Adipocyte (in vitro differentiated cells): ENCODE measurements at places on chromosomes 16 and 17.

DNA sequence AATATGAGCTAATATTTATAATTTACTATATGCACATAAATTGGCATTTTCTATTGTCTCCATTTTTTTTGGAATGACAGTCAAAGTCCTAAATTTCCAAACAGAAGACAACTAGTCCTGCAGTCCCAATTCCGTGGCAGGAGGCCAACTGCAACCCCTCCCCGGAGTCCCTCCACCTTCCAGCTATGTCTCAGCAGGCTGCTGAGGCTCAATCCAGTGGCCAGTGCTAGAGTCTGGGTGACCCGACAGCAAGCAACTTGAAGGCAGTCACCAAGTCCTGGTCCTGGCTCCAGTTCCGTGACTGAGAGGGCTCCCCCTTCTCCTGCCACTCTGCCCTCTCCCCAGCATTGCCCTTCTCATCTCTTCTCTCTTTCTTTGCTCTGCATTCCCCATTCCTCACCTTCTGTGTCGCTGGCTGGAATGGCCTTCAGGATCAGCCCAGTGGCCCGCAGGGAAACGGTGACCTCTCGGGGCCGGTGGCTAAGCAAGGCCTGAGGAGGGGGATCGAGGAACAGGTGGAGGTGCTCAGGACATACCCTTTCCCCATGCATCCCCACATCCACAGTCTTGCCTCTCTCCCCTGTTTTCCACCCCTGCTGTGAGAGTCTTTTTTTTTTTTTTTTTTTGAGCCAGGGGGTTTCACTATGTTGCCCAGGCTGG, 22.4 kb upstream of the MFSD6L start:
- DNase-seq: no peak

DNA sequence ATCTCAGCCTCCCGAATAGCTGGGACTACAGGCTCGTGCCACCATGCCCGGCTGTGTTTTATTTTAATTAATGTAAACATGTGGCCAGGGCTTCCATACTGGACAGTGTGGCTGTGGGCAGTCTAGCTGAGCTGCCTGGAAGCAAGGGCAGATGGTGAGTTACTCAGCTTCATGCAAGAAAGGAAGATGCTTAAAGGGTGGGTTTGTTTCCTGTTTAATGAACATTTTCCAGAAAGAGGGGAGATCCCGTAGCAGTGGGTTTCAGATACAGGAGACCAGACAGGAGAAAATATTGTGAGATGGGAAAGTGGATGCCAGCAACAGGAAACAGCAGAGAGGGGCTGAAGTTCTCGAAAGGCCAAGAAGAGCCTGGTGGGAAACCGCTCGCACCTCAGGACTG, 7.3 kb downstream of the MAPK8IP3 start:
- DNase-seq: no peak

DNA sequence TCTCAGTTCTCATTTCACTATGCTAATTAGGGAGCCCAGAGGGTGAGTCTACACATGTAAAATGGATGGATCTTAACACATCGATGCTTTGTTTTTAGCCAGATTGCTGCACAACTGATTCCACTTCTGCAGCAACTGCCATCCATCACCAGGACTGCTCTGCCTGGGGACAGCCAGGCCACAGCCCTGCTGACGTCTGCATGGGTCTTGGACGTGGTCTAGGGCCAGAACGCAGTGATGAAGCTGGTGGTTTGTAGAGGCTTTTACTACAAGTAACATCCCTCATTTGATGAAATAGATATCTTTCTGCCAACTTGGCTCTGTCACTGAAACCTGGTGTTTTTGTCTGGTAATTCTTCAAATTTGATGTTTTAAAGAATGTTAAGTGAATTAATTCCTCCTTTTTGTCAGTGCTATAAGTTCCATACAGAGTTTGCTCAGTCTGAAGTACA, 50.6 kb downstream of the MARCHF10 start:
- DNase-seq: no peak

GRCh38 chr17:22233382-22233781, 541.1 kb downstream of the KCNJ18 start:
- no peak for DNase-seq

DNA sequence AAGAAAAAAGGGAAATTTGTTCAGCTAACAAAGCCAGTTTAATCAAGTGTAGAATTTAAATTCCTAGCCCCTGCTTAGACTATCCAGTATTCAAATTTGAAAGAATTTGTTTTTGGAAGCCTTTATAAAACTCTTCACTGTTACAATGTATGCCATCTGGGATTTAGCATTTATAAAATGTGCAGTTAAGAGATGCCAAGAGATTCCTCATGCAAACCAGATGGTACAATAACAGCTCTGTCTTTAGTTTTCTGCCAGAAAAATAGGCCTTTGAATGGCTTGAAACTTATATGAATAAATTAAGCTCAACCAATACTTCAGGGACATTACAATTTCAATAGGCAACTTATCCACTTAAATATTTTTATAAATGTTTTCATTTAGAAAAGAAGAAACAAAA, 6.8 kb upstream of the ANKS4B start:
- DNase-seq: no peak

GRCh38 chr17:44988044-44988942, 20.2 kb upstream of the C1QL1 start:
- no peak for DNase-seq

DNA sequence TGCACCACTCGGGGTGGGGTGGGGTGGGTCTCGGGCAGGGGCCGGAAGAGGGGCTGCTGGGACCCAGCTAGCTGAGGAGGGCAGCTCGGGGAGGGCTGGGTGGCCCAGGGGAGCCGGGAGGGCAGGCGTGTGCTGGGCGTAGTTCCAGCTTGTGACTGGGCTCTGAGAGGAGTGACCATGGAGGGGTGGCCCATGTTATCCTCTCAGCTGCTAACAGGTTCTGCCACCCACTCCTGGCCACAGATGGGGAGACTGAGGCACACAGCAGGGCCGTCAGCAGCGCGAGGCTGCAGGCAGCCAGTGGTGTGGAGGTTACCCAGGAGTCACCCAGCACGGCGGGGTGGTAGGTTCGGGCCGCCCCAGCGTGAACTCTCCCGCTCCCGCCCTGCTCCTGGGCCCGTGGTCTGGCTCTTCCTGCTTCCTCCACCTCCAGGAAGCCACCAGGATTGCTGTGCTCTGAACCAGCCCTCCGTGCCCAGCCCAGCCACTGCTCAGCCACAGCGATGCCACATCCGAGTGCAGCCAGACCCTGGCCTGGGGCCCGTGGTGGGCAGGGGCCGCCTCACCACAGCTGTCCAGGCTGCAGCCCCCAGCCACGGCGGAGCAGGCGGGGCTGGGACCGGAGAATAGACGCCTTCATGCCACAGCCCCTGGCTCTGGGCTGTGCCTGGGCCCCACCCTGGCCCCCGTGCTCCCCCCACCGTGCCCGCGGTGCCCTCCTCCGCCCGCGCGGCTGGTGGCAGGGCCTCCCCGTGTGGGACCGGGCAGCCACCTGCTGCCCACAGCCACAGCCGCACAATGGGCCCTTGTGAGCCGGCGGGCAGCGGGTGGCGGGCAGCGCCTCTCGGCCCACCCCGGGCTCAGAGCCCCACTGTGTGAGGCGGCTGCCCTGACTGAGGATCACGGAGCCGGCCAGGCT, 26.3 kb upstream of the SSTR5 start:
- no peak for DNase-seq

DNA sequence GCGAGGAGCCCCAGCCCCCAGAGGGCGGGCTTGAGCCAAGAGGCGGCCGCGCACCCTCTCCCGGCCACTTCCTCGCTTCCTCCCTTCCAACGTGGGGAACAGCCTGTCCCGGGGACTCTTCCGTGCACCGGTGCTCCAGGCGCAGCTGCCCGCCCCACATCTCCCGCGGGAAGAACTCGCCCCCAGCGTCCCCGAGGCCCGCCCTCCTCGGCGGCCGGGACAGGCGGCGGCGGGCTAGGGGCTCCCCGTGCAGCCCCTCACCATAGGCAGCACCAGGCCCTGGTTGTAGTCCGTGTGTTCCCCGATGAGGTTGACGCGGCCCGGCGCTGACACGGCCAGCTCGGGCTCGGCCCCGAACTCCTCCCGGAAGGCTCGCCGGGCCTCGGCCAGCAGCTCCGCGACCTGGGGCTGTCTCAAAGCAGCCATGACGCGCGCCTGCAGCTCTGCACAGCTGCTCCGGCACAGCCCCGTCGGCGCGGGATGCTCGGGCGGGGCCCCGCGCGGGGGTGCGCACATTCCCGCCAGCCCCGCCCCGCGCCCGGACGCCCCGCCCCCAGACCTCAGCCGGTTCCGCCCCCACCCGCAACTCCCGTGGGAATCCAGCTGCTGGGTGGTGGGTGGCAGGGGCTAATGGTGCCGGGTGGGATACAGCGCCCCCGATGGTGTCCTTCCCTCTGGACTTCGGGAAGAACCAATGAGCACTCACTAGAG, at the start of gene GALK1:
Gene GALK1, minus strand, starts transcription at position 482 of the 711 bp plus-strand sequence. Its CDS starts 56 bp downstream, at position 426.
- peak; percentile 90 for DNase-seq

DNA sequence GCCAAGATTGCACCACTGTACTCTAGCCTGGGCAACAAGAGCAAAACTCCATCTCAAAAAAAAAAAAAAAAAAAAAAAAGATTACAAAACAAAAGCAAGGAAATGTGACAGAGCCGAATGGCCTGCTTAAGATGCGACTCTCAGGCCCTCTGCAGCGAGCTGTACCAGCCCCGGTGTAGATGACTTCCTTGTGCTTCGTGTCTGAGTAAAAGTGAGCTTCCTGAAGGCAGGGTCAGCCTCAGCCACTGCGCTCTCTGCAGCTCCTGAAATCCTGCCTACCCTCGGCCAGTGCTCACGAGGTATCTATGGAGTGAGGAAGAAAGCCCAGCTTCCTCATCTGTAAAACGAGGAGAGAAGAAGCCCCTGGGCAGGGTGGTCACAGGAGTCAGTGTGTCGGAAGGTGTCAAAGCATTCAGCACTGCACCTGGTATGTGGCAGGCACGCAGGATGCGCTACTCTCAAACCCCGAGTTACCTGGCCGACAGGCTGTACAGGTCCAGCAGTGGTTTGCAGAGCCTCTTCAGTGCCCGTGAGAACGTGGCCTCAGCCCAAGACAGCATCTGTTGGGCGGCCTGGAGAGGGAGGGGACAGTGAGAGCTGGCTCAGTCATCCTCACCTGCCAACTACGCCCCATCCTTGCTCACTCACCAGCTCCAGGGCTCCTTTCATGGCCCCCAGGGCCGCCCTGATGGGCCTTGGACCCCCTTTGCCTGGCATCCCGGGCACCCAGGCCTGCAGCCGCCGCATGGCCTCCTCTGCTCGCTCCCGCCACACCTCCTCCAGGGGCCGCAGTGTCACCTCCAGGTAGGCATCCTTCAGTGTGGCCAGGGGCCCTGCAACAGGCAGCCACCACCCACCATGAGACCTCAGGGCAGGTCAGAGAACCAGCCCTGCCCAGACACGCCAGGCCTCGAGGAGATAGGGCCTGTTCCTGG, 44.6 kb downstream of the RMI2 start:
- DNase-seq: no peak

GRCh38 chr17:70646673-70647072, 477.3 kb downstream of the KCNJ2 start:
- no peak for DNase-seq

GRCh38 chr16:11090232-11090631, 145.9 kb downstream of the CLEC16A start:
- no peak for DNase-seq

DNA sequence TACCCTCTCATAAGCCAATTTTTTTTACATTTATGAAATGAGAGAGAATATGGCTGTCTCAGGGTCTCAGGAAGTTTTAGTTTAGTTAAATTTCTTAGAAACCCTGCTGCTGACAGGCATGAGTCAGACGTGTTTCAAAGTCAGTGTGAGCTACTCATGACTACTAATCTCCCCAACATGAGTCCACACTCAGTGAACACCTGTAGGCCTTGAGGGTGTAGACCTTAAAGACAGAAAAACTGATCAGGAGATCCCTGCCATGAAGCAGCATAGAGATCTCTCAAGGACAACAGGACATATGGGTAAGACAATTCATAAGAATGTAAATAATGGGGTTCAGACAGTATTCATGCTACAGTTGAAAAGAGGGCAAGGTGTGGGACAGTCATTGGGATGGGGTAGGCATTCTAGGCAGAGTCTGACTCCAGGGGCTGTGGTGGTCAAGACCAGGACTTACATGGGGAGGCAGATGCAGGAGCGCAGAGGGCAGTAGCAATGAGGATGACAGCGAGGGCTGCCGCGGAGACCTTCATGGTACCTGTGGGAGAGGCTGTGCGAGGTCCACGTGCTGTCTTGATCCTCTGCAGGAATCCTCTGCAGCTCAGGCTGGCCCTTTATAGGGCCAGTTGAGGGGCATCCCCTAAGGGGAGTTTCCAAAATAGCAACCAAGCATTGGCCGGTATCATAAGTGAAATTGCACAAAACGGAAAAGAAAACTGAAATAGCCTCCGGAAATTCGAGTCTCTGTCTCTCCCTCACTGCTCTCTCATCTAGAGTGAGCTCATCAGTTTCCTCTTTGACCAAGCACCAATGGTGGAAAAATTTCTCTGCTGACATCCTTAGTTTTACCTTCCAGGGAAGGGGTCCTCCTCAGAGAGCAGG, at the start of gene CCL5:
Gene CCL5, minus strand, starts transcription at position 588 of the 882 bp plus-strand sequence.
- DNase-seq: no peak

- no peak for DNase-seq
Measured at GRCh38 chr17:38578229-38579082, 27.3 kb downstream of the SRCIN1 start.

DNA sequence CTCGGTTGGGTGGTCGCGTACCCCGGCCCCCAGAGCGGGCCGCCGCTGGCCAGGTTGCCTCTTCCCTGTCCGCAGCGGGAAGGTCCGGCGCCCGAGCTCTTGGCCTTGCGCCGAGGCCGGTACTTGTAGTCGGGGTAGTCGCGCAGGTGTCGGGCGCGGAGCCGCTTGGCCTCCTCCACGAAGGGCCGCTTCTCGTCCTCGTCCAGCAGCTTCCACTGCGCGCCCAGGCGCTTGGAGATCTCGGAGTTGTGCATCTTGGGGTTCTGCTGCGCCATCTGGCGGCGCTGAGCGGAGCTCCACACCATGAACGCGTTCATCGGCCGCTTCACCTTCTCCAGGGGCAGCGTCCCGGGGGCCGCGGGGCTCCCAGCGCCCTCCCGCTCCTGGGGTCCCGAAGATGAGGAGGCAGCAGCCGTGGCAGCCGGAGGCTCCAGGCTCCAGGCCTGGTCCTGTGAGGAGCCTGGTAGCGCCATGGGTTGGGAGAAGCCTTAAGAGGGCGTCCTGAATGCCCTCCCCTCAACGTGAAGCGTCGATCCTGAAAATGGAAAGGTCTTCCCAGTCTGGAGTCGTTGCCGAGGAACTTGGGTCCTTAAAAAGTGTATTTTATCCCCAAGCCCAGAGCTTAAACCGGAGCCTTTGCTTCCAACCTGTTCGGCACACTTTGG, 558 bp downstream of the SOX15 start:
- peak; percentile 93 for DNase-seq
